Kidney glomerular epithelial cell (primary cell): ENCODE measurements at places on chromosomes 1 and 21.

GRCh38 chr1:107689159-107689558 is 275.8 kb downstream of the VAV3 start:
- DNase-seq: no peak

DNA sequence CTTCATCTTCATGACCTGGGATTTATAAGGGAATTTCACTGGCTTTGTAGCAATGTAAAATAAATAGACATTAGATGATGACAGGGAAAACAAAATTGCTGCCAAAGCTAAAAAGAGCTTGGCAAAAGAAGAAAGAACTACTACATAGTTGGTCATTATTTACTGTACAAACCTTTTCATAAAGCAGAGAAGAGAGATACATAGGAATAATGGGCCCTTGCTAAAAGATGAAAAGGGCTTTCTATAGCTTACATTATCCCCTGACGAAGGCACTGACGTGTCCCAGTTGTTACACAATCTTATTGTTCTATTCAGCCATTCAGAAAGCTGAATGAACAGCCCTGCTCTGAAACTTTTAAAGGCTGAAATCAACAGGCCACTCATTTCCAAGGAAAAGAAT is 57.1 kb downstream of the ZC3H11B start:
- DNase-seq: no peak

DNA sequence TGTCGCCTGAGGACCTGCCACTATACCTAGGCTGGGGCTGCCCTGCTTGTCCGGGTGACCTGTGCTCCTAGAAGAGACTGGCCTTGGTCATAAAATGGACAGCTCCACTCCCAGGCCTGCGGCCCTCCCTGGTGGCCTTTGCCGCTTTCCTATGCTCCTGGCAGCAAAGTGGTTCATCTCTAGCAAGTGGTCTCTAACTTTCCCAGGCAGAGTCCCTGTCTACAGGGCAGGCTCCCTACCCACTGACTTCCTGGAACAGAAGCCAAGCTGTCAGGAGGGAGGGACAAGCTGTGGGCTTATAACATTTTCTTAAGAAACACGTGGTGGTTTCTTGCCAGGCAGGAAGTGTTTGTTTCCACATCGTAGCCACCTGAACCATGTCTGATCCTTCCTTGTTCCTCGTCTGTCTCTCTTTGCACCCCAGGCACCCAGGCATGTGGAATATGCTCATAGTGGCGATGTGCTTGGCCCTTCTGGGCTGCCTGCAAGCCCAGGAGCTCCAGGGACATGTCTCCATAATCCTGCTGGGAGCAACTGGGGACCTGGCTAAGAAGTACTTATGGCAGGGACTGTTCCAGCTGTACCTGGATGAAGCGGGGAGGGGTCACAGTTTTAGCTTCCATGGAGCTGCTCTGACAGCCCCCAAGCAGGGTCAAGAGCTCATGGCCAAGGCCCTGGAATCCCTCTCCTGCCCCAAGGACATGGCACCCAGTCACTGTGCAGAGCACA is 10.1 kb downstream of the H6PD start:
- no peak for DNase-seq

DNA sequence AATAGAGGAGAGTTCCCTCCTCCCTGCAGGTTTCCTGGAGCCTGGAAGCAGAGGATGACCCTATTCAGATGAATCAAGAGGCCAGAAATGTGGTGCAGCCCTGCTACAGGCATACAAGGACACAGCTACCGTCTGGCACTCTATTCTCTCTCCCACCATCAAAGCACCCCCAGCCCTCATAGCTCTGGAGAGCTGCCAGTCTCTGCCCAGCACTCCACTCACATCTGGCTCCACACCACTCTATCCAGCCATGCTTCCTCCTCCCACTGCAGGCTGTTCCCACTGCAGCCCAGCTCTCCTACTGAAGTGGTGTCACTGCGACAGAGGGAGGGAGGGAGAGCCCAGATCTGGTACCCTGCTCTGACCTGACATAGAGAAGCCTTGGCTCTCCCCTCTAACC is 18.4 kb downstream of the SYT2 start:
- no peak for DNase-seq

DNA sequence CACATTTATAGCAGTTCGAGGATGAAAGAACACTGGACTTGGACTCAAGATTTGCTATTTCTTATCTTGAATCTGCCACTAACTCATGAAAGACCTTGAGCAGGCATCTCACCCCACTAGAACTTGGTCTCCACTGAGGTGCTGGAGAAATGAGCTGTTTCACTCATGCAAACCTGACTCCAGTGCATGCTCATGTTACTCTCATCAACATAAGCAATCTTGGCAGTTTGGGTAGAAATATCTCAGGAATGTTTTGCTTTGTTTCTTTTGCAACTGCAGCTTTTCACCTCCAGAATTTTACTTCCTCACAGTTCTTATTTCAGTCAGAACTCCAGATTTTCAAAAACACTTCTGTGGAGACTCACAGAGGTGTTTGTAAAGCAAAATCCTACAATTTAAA is 46.2 kb upstream of the DAB1 start:
- peak; percentile 47 for DNase-seq

GRCh38 chr1:175449306-175449705 is 256.7 kb upstream of the KIAA0040 start:
- no peak for DNase-seq

DNA sequence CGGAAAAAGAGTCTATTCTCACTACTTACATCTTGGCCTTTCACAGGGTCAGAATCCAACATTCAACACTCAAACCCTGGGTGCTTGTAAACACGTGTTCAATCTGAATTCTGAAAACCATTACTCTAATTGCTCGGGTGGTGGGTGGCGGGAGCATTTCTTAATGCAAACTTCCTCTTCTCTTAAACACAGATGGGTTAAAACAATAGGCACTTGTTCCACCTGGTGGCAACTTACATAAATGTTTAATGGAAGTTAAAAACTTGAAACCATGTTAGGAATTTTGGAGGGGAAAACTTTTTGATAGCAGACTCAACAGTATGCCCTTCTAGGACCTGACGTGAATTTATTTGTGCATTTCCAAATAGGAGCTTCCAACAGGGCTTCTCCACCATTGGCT is 23.4 kb upstream of the TDRD10 start:
- no peak for DNase-seq

- peak; percentile 95 for DNase-seq
These were observed 547.3 kb upstream of the PLXNA2 start for GRCh38 chr1:208791456-208791855.

GRCh38 chr1:65959896-65960567 is 167.3 kb downstream of the PDE4B start:
- DNase-seq: no peak

DNA sequence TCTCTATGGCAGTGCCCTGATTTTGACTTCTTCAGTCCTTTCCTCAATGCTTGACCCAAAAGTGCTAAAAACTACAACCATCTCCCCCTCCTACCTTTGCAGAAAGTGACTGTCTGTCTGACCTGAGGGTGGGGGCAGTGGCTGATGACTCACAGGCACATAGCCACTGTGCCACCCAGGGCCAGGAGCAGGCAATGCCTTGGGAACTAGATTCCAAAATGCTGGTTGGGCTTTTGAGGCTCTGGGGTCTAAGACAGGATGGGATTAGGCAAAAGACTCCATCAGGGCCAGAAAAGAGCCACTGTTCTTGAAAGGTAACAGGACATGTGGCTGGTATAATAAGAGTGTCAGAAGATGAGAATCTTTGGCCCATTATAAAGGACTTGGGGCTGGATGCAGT is 129.5 kb upstream of the KIAA0040 start:
- DNase-seq: no peak

- peak; percentile 39 for DNase-seq
These were observed 6.1 kb downstream of the IER5 start for GRCh38 chr1:181094416-181095212.

GRCh38 chr1:156308078-156308477 is 9.0 kb upstream of the VHLL start:
- DNase-seq: no peak

GRCh38 chr1:70077066-70077465 is 128.3 kb downstream of the LRRC40 start:
- DNase-seq: no peak

- DNase-seq: no peak
These were observed 98.2 kb upstream of the ARTN start for GRCh38 chr1:43835082-43836021.

- no peak for DNase-seq
These were observed 1.3 kb downstream of the CMPK1 start for GRCh38 chr1:47334765-47335435.

DNA sequence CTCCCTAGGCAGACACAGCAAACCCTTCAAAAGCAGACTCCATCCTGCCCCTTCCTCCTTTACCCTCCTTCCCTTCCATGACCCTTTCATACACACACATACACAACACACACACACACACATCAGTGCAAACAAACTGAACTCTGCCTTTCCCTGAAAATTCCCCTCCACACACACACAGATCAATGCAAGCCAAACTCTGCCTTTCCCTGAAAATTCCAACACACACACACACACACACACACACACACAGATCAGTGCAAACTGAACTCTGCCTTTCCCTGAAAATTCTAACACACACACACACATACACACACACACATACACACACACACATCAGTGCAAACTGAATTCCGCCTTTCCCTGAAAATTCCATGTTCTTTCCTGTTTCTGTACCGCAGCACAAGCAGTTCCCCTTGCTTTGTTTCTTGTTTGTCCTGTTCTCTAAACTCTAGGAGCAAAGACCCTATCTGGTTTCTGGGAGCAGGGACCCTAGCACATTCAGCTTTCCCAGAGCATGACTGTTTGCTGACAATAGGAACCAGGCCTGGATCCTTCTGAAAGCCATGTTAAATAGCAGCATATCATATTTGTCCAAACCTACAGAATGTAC is 91.0 kb downstream of the PTPN14 start:
- DNase-seq: no peak

- DNase-seq: peak; percentile 38
These were observed 65.2 kb upstream of the IFNLR1 start for GRCh38 chr1:24252185-24252780.

GRCh38 chr1:203926025-203926540 is 64.7 kb downstream of the SNRPE start:
- DNase-seq: no peak

DNA sequence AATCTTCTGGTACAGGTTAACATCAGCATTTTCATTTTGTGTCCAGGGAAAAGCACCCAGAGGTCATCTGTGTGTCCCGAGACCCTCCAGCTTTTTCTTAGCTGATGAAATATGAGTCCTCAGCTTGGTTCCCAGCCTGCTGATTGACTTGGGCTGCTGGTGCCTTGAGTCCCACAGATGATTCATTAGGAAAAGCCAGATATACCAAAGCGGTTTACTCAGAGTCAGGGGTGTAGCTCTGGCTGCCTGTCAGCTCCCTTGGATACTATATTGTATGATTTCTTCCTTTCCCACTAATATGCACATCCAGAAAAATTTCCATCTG is 43.7 kb upstream of the MAB21L3 start:
- no peak for DNase-seq

- DNase-seq: no peak
These were observed 114.6 kb downstream of the LMX1A start for GRCh38 chr1:165241952-165242351.

GRCh38 chr1:241229216-241229615 is 127.8 kb downstream of the RGS7 start:
- DNase-seq: no peak
